ENCODE measurements at places on chromosomes 16 and 17.

- no peak for DNase-seq
These were observed 30.3 kb downstream of the B4GALNT2 start for GRCh38 chr17:49162866-49163265.

DNA sequence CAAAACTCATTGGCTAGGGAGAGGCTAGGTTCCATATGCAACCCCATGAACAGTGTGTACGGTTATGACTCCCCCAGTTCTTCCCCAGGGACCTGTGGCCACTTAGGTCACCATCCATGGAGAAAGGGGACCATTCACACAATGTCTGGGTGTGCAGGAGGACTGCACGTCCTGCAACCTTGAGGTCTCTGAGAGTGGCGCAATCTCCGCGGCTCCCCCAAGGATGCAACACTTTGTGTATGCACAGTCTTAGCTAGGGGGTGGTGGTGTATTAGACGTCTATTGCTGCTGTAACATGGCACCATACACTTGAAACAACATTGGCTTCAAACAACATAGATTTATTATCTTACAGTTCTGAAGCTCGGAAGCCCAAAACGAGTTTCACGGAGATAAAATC, 65.6 kb upstream of the CBX4 start:
- DNase-seq, result no peak

DNA sequence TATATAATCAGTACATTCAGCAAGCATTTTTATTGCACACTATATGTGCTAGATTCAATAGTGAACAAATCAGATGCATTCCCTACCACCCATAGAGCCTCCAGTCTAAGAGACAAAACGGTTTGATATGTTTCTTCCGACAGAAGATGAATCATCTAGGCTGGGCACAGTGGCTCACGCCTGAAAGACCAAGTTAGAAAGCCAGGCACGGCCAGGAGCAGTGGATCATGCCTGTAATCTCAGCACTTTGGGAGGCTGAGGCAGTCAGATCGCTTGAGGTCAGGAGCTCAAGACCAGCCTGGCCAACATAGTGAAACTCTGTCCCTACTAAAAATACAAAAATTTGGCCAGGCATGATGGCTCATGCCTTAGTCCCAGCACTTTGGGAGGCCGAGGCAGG, 18.3 kb upstream of the COPRS start:
- DNase-seq, result no peak

DNA sequence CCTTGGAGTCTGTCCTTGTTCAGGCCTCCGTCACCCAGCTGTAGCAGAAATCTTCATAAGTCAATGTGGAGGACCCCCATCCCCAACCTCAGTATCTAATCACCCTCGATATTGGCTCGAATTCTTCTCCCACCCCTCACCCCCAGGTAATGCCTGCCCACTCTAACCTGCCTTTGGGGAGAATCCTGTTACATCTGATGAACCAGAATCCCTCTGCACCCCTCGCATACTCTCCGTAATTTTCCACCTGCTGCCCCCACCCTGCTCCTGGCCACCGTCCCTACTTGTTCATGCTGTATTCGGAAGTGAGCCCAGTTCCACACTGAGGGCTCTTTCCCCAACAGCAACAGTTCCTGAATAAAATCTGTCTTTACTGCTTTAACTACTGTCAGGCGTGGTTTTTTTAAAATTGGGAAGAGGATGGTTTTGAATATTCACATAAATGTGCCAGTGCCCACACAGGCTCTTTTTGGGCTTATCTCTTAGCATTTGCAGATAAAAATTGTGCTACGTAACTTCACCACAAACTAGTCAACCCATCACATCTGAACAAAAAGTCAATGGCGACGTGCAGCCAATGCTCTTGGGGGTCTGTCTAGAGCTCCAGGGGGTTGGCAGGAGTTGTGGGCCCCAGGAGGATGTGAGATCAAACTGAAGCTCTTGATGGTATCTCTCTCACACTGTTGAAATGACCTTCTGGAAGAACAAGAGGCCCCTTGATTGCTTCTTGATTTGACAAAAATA, 73.7 kb downstream of the NETO2 start:
- no peak for DNase-seq

DNA sequence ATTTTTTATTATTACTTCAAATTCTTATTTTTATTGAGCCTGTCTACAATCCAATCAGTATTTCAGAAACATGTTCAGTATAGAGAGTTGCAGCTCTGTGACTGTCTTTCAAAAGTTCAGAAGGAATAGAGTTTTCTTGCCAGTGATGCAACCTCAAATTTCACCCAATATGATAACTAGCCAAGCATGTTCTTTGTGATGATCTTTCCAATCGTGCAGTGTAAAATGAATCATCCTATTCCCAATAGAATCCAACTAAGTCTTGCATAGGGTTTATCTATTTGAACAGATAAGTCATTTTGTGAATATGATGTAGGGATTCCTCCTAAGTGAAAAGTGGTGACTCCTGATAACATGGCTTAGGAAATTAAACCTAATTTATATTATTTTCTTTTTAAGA, 937.8 kb downstream of the KCNJ2 start:
- no peak for DNase-seq

DNA sequence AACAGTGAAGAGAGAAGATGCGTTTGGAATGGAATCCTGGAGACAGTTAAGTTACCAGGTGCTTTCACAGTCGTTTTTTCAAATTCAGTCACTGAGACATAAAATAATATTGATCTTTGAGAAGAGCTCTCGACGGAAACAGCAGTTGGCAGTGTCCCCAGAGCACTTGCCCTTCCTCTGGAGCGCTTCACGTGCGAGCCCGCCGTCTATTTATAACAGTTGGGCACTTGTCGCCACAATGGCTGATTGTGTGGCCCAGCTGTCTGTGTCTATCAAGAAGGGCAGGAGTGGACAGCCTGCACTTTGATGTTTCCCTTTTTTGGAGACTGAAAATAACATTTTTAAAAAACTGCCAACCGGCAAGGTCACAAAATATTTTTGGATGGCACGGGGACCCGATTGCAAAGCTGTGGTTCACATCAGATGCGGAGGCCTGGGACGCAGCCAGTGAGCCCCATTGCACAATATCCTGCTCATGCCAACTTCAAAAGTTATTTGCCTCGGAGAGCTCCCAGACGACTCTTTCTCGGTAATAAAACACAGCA, 62.9 kb downstream of the ADCY9 start:
- DNase-seq, result peak; percentile 98

GRCh38 chr17:74343526-74344284, 17.7 kb downstream of the KIF19 start:
- no peak for DNase-seq

DNA sequence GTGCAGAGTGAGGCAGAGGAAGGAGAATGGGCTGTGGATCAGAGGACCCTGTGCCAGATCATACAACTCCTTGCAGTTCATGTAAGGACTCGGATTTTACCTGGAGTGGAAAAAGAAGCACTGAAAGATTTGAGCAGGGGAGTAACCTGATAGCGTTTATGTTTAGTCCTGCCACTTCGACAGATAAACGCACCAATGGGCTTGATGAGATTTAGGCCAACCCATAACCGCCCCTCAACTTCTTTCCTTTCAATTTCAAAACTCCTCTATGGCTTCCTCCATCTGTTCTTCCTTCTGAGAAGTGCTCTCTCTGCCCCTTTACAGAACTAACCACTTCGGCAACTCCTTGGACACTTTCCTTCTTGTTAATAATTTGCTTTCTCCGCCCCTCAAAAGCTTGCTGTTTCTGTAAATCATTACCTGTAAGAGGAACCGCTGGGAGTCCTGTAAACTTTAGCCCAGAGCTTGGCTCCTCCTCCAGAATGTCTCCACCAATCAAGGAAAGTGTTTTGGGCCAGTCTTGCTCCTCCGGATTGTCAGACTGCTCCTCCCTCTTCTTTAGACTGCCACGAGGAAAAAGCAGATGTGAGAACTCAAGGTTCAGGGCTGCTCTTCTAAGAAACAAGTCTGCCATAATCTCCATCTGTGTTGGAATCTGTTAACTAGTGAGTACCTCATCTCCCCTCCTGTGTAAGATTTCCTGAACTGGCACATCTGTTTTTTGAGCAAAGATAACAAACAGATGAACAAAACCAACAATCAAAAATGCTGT, at the start of gene ACSM3:
Gene ACSM3, plus strand, starts transcription at position 554 of the 772 bp plus-strand sequence. CDS start 6,021 bp downstream, outside the sequence.
- no peak for DNase-seq

DNA sequence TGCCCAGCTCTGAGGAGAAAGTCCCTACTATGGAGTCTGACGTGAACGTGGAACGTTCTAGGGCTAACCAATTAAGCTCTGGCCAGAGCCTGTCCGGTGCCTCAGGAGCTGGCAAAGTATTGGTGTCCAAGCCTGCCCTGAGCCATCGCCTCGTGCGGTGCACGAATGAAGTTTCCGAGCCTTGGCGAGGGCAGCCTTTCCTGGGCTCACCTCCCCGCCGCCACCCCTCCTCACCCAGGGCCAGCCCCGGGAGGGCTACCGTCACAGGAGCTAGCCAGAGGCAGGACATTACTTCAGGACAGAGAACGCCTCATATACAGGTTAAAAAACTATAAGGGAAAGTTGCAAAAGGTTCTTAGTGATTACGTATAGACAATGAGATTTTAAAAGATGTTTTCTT, 23.6 kb upstream of the TRAP1 start:
- no peak for DNase-seq

GRCh38 chr16:89924925-89925307, 1.8 kb downstream of the TUBB3 start:
- DNase-seq, result peak; percentile 27

DNA sequence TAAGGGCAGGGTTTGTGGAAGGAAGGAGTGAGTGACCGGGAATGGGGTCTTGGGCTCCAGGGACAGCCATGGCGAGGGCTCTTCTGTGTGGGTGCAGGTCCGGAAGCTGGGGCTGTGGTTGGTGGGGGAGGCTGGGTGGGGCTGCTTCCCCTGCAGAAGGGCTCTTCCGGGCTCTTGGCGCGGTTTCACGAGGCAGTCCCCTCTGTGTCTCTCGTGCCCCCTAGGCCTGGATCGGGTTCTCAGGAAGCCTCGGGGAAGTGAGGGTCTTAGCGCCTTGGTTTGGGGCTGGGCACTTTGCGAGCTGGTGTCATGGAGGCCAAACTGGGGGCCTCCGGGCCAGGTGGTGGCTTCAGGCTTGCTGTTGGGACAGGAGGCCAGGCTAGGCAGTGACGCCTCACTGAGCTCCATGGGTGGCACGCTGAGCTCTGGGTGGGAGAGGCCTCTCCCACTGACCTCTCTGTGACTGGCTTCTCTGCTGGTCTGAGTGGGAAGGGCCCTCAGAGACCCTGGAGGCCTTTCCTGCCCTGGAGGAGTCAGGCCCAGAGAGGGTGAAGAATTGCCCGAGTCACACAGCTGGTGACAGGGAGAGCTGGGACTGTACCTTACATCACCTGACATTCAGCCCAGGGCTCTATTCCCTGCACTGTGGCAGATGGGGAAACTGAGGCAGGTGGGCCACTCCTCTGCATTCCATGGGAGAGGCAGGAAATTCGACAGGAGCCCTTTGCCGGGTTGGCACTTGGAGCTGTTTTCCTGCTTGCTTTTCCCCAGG, 8.2 kb downstream of the ADCY7 start:
- no peak for DNase-seq

DNA sequence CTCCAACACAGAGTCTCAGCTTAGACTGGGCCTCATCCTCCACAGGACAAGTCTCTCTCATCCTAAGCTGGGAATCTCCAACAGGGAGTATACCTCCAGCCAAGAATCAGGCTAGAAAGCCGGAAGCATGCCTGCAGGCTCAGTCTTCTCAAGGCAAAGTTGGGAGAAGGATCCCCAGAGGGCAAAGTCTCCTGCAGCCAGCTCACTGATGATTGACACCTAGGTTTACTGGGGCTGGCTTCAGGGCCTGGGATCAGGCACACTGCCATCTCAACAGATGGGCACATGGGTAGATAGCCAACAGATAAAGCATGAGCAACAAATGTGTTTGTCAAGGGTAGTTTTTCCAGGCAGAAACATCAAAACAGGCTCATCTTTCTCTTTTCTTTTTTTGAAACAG, 56.1 kb upstream of the TOX3 start:
- DNase-seq, result no peak

DNA sequence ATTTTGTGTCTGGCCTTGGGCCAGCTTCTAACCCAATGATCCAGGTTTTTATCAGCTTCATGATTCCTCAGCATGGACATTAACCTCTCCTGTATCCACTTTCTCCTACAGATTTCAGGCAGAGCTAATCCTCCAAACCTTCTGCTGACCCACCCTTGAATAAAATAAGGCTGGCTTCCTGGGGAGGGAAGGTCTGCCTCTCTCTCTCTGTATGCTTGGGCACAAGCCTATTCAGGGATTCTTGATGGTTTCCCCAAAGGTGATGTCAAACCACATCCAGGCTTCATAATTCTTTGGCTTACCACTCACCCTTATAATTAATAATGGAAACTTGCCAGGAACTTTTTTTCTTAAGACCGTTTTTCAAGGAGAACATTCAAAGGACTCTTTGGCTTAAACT, 240.1 kb downstream of the UTP18 start:
- DNase-seq, result no peak

- DNase-seq, result no peak
These were observed 67.9 kb upstream of the MARCHF10 start for GRCh38 chr17:62876063-62876462.

DNA sequence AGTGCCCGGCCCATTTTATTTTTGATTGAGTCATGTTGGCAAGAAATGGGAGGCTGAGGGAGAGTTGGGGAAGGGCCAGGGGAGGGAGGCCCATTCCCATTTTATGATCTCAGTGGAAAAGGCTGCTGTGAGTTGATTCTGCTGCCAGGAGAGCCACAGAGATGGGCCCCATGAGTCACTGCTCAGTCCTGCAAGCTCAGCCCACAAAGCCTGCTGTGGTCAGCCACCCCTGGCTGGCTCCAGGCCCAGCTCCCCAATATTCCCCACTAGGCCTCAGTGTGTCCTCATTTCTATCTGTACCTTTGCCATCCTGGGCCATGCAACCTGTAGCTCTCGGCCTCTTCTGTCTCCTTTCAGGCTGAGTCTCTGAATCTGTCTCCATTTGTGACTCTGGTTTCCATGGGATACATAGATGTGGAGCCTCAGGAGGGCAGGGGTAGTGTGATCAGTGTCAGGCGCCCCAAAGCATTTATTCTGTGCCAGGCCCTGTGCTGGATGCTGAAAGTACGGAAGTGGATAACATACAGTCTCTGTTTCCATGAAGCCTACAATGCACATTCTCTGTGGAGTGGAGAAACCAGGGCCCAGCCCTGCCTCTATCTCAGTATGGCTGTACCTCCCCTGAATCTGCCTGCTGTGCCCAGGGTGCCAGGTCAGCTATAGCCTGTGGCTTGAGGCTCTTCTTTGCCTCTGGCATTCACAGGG, 1.9 kb upstream of the PLEKHG4 start:
- DNase-seq, result no peak

GRCh38 chr17:8552577-8553320, 77.8 kb downstream of the MYH10 start:
- no peak for DNase-seq

- no peak for DNase-seq
These were observed 985.7 kb downstream of the CDH8 start for GRCh38 chr16:61050547-61050946.

- DNase-seq, result no peak
These were observed 9.8 kb downstream of the SCGB1C2 start for GRCh38 chr17:146983-147761.

DNA sequence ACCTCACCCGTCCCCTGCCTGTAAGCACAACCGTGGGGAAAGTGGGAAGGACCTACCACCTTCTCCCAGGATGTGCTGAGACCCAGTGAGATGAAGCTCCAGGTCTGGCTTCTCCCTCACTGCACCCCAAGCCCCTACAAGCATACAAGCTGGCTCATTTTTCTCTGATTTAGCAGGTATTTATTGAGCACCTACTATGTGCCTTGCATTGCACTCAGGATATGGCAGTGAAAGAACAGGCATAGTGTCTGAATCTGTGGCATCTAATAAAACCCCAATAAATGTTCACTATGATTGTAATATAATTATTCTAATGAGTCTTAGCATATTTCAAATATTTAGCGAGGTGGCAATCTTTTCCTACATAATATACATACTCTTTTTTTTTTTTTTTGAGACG, 84.5 kb downstream of the LITAF start:
- no peak for DNase-seq

GRCh38 chr16:1734816-1735215, 28.8 kb downstream of the MAPK8IP3 start:
- no peak for DNase-seq
